Activated CD4-positive, alpha-beta T cell treated with anti-CD3 and anti-CD28 coated beads, Interleukin-2, amount 50 U/mL, for 24 hours (primary cell): ENCODE measurements at places on chromosomes 7 and 10.

- no peak for DNase-seq
Measured at GRCh38 chr10:101686133-101686925, 8.6 kb downstream of the FBXW4 start.

DNA sequence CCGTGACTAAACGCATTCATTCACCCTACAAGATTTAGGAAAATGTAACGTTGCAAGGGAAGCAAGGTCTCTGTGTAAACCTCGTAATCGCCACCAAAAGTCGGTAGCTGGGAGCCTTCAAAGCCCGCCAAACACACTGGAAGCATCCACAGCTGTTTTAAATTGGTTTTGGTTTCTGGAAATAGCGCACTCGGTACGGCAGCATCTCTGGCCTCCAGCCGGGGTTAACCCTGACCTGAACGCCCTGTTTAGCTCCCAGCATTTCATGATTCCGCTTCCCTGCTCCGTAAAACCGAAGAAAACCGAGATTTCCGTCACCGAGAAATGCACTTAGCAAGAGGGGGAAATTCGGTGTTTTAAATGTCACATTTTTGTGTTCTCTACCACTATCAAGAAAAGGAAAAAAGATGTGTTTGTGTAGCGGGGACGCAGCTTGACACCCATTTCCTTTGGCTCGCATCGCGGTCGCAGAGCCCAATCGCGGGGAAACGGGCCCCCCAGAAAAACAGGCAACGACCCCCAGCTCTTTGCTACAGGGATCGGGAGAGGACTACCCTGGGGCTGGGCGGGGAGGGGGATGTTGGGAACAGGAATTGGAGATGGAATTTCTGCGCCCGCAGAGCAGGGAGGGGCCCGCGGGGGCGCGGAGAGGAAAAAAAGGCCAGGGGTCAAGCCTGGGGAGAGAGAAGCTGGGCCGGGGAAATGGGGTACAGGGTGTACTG is 646 bp downstream of the SGCE start:
- DNase-seq = no peak

GRCh38 chr10:110432814-110433565 is 64.7 kb upstream of the DUSP5 start:
- DNase-seq = no peak

DNA sequence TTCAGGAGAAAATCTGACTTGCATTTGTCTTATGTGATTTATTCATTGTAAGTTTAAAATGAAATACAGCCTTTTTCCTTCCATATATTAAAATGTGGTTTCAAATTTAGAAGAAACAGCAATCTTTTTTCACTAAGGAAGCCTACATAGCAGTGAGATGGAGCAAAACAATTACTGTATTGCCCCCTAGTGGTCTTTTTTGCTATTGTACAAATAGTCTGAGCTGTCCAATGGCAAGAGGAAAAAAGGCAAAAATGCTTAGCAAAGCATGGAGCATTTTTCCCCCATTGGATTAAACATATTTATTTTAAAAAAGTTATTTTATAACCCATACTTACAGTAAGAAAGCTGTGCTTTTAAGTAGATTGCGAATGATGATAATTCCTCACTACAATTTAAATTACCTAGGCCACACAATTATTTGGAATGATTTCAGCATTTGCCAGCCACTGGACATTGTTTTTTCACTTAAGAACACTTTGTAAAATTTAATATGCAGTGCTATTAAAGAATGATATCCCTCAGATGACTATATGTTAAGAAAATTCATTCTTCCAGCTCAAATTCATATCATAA is 119.5 kb downstream of the CPED1 start:
- DNase-seq = no peak

- no peak for DNase-seq
Measured at GRCh38 chr10:69421611-69422308, 5.0 kb upstream of the TACR2 start.

GRCh38 chr10:22364407-22365140 is 19.3 kb downstream of the SPAG6 start:
- no peak for DNase-seq

GRCh38 chr7:130865408-130866236 is 131.6 kb upstream of the KLF14 start:
- no peak for DNase-seq

DNA sequence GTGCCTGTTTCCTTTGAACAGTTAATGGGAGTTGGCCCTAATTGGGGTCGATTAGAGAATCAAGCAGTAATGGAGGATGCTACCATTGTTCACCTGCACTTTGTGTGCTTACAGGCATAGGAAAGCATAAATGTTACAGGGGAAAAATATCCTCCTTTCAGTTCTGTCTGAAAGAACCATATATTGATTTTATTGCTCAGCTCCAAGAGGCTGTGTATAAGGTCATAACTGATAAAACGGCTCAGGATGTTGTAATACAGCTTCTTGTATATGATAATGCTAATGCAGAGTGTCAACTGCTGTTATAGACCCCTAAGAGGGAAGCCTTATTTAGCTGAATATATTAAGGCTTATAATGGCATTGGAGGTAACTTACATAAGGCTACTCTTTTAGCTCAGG is 32.9 kb upstream of the AKR1C2 start:
- DNase-seq = no peak

DNA sequence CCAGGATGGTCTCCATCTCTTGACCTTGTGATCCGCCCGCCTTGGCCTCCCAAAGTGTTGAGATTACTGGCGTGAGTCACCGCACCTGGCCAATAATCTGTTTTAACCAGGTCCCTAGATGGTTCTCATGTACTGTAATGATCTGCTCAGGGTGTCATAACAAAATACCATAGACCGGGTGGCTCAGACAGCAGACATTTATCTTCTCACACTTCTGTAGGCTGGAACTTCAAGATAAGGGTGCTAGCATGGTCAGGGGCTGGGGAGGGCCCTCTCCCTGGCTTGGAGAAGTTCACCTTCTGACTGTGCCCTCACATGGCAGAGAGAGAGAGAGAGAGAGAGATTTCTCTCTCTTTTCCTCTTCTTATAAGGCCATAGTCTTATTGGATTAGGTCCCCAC is 279.4 kb upstream of the LYZL1 start:
- no peak for DNase-seq

- DNase-seq = no peak
Measured at GRCh38 chr7:74653686-74654181, 3.8 kb upstream of the GTF2I start.

- no peak for DNase-seq
Measured at GRCh38 chr7:2260820-2261219, 18.8 kb downstream of the NUDT1 start.

DNA sequence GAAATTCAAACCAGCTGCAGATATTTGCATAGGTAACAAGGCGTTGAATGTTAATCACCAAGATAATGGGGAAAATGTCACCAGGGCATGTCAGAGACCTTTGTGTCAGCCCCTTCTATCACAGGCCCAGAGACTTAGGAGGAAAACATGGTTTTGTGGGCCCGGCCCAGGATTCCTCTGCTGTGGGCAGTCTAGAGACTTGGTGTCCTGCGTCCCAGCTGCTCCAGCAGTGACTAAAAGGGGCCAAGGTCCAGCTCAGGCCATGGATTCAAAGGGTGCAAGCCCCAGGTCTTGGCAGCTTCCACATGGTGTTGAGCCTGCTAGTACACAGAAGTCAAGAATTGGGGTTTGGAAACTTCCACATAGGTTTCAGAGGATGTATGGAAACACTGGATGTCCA is 147.5 kb upstream of the ZWINT start:
- DNase-seq = no peak

DNA sequence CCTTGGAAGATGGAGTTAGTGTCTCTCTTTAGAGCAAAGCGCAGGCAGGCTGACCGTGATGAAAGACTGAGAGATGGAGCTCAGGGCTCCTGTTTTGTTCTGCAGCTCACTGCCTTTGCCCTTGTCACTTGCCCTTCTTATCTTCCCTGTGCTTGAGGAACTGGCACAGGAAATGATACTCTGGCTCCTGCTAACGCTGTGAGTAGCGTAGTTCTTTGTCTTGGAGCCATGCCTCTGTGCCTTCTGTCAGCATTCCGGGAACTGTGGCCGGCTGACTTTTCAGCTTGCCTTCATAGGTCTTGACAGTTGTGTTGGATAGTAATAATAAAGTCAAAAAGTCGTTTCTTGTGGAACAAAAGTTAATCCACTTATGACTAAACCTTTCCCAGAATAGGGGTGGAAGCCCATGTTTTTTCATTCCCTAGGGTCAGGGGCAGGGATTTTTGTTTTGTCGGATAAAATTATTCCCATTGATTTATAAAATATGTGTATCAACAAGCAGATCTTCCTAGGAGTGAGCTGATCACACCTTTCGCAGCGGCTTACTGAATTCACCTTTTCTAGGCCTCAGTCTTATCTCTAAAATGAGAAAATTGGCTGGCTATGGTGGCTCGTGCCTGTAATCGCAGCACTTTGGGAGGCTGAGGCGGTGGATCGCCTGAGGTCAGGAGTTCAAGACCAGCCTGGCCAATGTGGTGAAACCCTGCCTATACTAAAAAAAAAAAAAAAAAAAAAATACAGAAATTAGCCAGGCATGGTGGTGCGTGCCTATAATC is 16.6 kb upstream of the TMEM236 start:
- DNase-seq = no peak

DNA sequence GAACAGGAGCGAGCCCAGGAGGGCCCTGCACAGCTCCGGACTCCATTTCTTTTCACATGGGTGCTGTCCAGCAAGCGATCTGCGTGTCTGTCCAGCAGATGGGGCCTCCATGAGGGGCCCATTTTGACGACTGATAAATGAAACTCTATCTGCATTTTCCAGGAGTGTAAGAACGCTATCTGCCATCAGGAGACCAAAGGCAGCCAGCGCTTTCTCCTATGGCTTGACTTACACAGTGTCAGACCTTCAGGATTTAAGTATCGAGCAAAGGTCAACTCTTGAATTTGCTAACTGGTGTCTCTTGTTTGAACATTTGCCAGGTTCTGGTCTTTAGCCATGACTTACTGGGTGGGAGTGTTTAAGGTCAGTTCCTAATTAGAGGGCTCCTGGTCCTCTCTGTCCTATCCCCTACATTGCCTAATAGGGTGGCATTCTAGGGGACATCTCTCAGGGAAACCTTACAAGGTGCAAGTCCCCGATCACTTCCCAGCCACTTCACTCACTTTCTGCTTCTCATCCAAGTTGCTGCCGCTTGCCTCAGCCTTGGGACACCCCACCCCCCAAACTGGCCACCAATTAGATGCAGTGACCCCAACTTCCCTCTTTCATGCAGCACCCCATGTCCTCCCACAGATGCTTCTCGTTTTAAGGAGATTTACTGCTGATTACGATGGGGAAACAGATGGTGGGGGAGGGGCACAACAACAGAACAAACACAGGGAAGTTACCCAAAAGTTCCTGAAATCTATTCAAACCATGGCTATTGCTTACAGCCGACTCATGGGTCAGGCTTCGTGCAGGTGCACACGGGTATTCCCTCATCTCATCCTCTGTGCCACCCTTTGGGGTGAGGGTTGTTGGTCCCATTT is 20.0 kb downstream of the VSIR start:
- DNase-seq = no peak

- DNase-seq = no peak
Measured at GRCh38 chr10:86100581-86101061, 266.0 kb downstream of the GRID1 start.

DNA sequence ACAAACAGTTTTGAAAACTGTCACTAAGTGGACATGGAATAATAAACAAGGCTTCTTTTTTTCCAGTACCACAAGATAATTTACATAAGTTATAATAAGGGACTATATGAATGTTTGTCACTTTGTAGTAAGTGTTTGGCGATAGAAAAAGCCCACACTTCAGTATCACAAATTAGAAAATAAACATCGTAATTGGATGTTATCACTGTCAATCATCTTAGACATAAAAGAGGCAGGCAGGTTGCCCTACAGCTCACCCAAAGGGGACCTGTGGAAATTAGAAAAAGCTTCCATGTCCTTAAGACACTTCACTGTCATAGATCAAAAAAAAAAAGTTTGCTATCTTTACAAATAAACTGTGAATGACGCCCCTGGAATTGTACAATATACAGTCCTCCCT is 3.6 kb upstream of the NOC3L start:
- no peak for DNase-seq

GRCh38 chr10:118980135-118980865 is 49.2 kb upstream of the NANOS1 start:
- no peak for DNase-seq

- no peak for DNase-seq
Measured at GRCh38 chr10:53716156-53716555, 943.6 kb upstream of the MBL2 start.

DNA sequence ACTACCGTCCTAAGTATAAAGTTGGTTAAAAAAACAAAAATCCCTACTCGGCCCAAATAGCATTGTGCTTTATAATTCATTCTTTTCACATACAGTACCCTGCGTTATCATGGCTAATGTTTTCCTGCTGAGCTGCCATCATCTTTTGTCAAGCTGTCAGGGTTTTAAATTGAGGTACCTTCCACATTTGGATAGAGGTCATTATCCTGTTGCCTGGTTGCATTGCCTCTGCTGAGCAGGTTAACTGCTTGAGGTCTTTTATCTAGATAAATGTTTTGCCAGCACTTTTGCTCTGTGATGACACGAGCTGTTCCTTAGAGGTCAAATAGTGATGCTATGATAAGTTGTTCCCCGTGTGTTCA is 94.4 kb upstream of the FZD1 start:
- DNase-seq = no peak

DNA sequence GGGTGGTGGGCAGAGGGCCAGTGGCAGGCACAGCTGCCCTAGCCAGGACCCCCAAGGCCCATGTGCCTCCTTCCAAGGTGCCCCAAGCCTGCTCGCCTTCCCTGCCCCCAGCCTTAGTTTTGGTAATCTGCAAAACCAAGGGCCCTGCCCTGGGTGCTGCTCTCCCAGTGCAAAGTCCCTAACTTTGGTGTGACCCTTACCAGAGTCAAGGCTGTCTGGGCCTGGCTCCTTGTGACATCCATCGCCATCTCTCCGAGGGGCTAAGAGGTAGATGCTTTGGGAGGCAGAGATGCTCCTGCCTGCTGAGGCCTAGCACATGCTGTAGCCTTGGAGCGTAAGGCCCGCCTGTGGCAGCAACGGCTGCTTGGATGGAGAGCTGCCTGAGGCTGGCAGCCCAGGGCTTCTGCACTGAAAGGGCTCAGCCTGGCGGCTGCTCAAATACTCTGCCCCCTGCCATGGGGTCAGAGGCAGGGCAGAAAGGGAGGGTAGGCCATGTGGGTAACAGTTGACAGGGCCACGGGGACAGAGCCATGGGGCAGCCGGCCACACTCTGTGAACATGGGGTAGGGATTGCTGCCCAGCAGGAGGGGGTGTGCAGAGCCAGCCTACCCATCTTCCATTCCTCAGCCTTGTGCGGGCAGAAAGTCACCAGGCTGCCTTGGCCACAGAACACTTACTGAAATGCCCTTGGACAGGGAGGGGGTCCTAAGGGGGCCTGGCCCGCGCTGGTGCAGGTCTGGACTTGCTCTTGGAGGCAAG is 17.9 kb upstream of the MYL7 start:
- no peak for DNase-seq

GRCh38 chr7:129515381-129515780 is 13.1 kb downstream of the SMKR1 start:
- DNase-seq = no peak

- DNase-seq = no peak
Measured at GRCh38 chr10:25556457-25556856, 377.6 kb upstream of the MYO3A start.

GRCh38 chr7:111004310-111004901 is 86.5 kb upstream of the LRRN3 start:
- no peak for DNase-seq
